ENCODE measurements at places on chromosomes 13 and 19.

GRCh38 chr19:40200341-40201099, 9.3 kb downstream of the MAP3K10 start:
- peak; percentile 82 for DNase-seq

- DNase-seq: no peak
These were observed 71.2 kb downstream of the FGF9 start for GRCh38 chr13:21742096-21742495.

GRCh38 chr13:21796775-21797514, 126.1 kb downstream of the FGF9 start:
- no peak for DNase-seq

GRCh38 chr13:46320406-46320805, 66.6 kb downstream of the RUBCNL start:
- no peak for DNase-seq

- no peak for DNase-seq
These were observed 43.1 kb downstream of the NFIC start for GRCh38 chr19:3409346-3410064.

DNA sequence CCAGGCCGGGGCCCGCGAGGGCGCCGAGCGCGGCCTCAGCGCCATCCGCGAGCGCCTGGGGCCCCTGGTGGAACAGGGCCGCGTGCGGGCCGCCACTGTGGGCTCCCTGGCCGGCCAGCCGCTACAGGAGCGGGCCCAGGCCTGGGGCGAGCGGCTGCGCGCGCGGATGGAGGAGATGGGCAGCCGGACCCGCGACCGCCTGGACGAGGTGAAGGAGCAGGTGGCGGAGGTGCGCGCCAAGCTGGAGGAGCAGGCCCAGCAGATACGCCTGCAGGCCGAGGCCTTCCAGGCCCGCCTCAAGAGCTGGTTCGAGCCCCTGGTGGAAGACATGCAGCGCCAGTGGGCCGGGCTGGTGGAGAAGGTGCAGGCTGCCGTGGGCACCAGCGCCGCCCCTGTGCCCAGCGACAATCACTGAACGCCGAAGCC, 3.3 kb downstream of the APOE start:
- DNase-seq: no peak

GRCh38 chr13:32430018-32430747, 2.3 kb upstream of the N4BP2L1 start:
- DNase-seq: no peak

GRCh38 chr19:8004723-8005513, 523 bp downstream of the ELAVL1 start:
- DNase-seq: peak; percentile 13

- peak; percentile 57 for DNase-seq
These were observed 65.6 kb upstream of the HTR2A start for GRCh38 chr13:46962281-46962941.

GRCh38 chr13:48302871-48303358, 636 bp upstream of the RB1 start:
- DNase-seq: no peak

DNA sequence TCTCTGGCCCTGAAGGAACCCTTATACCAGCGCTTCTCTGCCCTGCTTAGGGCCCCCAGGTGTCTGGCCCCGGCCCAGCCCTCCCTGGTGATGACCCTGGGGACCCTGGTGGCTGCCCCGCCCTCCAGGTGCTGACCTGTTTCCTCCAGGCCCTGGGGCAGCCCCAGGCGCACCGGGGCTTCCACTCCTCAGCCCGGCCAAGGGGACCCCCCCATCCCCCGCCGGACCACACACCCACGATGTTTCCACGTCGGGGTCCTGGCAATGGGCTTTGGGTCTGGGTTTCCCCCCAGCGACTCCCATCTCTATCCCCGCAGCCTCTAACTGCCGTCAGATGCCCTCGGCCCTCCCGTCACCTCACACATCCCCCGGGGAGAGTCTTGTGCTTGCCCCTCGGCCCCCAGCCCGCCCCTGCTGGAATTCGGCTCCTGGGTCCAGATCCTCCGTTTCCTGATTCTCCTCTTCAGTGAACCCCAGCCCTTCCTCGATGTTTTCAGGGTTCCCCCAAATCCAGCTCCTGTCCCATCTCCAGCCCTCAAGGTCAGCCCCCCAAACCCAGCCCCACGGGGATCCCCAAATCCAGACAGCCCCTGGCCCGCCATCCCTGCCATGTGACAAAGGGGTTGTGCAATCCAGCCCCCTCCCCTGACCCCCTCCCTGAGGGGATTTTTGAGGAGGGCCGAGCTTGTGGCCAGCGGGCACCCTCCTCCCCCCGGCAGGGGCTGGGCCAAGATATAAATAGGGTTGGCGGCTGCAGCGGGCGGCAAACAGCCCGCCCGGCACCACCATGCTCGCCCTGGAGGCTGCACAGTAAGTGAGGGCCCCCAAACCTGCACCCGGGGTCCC, at the start of gene SPIB:
TSS of gene SPIB (plus strand) at position 763 of the 846 bp plus-strand sequence. CDS start at position 788, 25 bp downstream.
- no peak for DNase-seq

GRCh38 chr19:1173159-1173844, 766 bp downstream of the SBNO2 start:
- DNase-seq: no peak

DNA sequence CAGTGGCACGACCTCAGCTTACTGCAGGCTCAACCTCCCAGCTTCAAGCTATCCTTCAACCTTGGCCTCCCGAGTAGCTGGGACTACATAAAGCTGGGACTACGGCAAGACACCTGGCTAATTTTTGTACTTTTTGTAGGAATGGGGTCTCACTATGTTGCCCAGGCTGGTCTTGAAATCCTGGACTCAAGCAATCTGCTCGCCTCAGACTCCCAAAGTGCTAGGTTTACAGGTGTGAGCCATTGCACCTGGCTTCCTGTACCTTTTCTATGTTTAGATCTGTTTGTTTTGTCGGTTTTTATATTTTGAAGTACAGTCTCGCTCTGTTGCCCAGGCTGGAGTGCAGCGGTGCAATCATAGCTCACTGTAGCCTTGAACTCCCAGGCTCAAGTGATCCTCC, 17.5 kb upstream of the TICAM1 start:
- DNase-seq: no peak

DNA sequence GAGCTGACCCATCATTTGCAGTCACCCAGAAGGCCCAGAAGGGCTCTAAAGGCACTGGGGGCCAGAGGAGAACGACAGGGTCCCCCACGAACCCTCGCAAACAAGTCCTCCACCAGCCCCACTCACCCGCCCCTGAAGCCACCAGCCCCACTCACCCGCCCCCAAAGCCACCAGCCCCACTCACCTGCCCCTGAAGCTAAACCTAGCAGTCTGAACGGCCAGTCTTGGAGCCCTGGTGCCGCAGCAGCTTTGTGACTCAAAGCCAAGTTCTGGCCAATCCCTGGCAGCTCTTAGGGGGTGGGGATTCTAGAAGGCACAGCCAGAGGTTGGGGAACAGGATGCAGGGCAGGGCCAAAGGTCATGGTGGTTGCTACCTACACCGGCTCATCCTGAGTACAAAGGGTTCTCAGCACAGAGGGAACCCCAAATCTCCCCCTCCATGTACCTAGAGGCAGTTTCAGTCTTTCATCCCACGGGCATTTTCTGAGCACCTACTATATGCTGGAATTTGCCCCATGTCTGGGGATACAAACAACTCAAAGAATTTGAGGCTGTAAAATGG, at the start of gene IQCN:
TSS of gene IQCN (minus strand) at position 234 of the 562 bp plus-strand sequence. CDS start 4,974 bp downstream, outside the sequence.
- DNase-seq: peak; percentile 38

- DNase-seq: peak; percentile 32
These were observed 35.9 kb downstream of the OXGR1 start for GRCh38 chr13:96958286-96958891.

- no peak for DNase-seq
These were observed 9.6 kb downstream of the ZNF211 start for GRCh38 chr19:57642396-57643046.

GRCh38 chr13:67642657-67643056, 412.5 kb upstream of the PCDH9 start:
- DNase-seq: no peak

DNA sequence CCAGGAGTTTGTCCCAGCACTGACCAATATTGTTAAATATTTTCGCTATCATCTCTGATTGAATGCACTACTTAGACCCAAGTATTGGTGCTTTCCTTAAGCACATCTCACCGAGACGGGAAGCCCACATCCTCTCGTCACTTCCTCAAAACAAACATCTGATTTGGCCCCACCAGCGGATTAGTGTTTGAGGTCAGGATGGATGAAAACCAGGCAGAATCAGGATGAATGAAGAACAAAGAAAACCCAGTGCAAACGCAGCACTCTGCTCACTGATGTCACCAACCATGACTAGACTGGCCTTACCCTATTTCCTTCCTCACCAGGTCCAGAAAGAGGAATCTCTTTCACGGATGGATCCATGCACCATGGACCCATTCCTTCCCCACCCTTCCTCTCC, 6.0 kb downstream of the PLAUR start:
- no peak for DNase-seq

DNA sequence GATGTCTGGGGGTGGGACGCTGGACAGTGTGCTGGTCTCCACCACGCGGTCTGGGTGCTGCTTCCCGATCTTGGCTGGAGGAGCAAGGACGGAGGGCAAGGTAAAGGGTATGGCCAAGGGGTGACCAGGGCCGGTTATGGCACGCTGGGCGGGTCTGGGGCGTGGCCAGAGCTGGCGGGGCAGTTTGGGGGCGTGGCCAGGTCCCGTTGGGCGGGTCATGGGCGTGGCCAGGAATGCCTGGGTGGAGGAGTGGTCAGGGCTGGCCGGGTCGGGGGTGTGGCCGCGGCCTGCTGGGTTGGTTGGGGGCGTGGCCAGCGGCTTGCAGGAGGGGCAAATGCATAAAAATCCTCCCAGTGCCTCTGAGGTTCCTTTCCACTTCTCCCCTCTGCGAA, 19.2 kb downstream of the GPX4 start:
- peak; percentile 75 for DNase-seq

DNA sequence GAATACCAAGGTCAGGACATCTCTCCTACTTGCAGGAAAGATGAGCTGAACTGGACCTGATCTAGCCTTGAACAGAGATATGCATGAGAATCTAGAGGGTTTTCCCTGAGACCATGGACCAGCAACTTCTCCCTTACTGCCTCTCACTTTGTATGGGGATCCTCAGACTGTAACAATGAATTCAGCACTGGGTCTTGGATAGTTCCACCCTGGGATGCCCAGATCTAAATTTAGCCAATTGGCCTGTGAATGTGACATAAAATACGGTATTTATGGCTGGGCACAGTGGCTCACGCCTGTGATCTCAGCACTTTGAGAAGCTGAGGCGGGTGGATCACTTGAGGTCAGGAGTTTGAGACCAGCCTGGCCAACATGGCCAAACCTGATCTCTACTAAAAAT, 15.3 kb upstream of the LILRA2 start:
- DNase-seq: peak; percentile 42

DNA sequence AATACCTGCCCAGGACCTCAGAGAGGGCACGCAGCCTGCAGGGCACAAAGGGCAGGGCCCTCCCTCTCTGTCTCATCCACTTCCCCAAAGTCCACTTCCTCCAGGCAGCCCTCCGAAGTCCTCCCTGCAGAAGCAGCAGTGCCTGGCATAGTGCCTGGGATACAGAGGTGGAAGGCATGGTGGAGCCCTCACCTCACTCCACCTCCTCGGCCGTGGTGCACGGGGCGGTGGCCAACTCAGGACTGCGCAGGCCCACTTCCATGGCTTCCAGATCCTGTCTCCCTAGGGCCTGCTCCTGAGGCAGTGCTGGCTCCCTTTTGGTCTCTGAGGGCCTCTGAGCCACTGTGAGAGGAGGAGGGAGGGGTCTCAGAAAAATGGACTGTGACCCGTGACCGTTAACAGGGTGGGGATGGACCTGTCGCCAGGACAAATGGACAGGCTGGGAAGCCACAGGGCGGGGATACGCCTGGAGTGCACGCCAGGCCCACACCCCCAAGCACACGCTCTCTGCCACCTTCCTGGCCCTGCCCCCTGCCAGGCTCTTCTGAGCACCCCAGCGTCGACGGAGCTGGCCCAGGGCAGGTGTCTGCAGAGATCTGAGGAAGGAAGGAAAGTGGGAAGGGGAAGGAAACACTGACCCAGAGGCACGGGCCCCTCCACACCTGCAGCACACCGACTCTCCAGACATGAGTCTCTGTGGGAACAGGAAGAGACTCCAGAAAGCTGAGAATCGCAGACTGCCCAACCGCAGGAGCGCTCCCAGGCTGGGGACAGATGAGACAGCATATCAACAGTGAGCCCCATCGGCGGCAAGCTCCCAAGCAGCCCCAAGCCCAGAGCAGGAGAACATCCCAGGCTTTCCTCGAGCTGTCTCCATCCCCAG, 8.4 kb downstream of the REXO1 start:
- DNase-seq: no peak

- DNase-seq: peak; percentile 65
These were observed 265.9 kb downstream of the MYO16 start for GRCh38 chr13:108895220-108895704.

- DNase-seq: no peak
These were observed 11.6 kb upstream of the CEACAM3 start for GRCh38 chr19:41784743-41785142.

DNA sequence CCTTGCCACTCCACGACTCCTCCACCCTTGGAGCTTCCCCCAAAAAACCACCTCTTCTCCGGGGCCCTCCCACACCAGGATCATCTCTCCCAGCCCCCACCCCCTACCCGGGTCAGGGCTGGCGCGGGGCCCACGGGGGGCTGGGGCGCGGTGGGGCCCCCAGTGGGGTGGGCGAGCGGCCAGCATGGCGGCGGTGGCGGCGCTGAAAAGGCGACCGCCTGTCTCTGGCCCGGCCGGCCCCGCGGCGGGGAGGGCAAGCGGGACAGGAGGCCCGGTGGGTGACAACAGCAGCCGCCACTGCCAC, 850 bp downstream of the DYRK1B start:
- DNase-seq: no peak

DNA sequence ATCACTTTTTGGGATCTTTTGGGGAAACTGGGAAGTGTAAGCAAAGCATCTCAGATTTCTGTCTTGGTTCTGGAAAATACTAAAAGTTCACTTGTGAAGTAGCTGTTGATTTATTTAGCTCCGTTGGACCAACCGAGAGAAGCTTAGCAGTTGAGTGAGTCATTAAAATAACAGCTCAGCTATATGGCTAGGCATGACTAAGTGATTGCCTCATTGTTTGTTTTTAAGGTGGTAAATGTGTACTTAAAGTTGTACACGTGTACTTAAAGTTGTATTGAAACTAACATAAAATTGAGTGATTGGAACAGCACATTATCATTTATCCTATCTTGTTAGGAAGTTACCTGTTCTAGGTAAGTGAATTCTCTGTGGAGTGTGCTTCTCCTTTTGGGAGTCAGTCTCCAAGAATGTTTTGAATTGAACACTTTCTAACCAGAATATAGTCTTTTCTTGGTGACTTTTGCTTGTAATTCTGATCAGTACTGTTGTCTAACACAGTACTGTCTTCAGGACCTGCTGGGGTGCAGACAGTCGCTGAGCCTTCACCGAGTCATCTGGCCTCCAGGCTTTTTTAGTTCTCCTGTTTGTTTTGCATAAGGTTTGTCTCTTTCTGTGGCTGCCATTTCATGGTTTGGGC, 2.9 kb upstream of the DCUN1D2 start:
- peak; percentile 96 for DNase-seq
